NCI-H1105 (cell line): ENCODE measurements at places on chromosomes 16 and 17.

DNA sequence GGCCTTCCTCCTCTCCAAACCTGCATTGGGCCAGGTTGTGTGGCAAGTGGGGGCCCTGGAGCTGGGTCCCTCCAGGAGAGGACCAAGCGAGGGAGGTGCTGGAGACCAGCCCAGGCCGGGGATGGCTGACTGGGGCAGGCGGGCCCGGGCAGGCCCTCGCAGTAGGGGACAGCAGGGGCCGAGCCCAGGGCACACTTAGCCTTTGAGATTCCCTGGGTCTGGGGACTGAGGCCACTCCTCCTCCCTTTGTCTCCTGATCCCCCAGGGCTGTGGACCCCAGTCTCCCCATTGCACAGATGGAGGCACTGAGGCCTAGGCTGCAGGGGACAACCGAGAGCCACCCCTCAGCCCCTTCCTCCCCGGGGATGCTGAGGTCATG, 5.2 kb downstream of the FOXJ1 start:
- DNase-seq: no peak

DNA sequence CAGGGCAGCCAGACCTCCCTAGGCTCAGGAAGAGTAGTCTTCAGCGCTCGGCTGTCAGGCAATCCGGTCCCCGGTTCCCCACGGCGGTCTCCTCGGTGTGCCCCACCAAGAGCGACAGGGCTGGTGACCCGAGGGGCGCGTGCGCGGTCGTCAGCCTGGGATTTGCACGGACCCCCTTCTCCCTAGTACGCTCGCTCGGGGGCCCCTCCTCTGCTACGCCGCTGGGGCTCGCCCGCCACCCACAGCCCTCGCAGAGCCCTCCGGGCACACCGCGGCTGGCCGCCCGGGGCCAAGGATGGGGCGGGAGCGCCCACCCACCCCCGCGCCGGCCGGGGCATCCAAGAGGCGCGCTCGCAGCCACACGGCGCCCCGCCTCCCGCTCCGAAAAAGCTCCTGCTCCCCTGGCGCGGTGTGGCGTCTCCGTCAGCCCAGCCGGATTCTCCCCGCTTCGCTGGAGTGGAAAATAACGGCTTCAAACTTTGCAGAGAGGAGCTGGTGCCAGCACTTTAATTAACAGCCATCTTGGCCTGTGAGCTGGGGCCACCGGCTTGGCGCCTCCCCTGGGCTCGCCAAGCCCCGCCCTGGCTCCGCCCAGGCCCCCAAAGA, 2.1 kb upstream of the C1QL1 start:
- DNase-seq: no peak

GRCh38 chr17:64503821-64504768, 2.0 kb downstream of the DDX5 start:
- DNase-seq: no peak

DNA sequence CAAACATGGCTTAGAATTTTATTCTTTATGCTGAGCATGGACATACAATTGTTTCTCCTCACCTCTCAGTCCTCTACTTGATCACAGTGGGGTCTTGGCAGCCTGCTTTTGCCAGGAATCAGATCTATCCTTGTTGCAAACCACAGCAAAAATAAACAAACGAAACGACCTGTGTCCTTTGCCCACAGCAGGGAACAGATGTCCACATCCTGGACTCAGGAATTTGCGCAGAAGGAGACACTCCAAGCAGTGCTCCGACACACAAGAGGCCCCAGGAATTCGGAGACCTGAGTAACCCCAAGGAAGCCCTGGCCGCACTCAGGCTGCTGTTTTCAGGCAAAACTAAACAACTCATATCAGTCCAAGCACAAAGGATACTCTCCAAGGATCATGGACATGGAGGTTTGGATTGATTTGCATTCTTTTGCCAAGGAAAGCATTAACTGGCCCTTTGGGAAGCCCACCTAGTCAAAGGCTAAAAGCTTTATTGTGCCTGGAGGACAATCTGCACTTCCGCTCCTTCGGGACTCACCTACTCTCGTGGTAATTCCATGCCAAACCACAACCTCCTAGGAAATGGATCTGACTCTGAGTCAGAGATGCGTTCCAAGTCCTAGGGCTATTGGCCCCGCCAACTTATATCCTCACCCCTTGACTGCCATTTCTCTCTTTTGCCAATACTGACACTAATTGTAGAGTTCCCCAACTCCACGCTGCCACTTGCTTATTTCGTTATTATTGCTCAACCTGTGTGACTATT, 271.1 kb upstream of the CDH11 start:
- no peak for DNase-seq

GRCh38 chr17:49480836-49481615, 14.1 kb upstream of the NGFR start:
- DNase-seq: no peak

DNA sequence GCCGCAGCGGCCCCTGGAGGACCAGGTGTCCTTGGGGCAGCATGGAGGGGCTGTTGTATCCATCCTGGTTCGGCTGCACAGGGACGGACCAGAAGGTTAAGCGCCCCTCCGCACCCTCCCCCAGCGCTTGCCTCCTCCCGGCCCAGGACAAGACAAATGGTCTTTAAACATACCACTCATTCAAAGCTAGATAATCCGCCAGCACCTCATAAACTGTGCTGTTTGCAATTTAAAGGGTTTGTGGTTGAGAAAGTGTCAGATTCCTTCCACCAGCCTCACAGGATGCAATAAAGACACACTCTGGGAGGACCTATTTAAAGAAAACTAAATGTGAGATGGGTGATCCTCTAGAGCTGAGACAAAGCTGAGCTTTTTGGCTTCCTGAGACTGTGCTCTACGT, 426.2 kb upstream of the EEF2KMT start:
- DNase-seq: no peak

- DNase-seq: no peak
These were observed 361.5 kb downstream of the SNX29 start for GRCh38 chr16:12337871-12338655.
